NCI-H774 (cell line): ENCODE measurements at places on chromosomes 11 and 22.

DNA sequence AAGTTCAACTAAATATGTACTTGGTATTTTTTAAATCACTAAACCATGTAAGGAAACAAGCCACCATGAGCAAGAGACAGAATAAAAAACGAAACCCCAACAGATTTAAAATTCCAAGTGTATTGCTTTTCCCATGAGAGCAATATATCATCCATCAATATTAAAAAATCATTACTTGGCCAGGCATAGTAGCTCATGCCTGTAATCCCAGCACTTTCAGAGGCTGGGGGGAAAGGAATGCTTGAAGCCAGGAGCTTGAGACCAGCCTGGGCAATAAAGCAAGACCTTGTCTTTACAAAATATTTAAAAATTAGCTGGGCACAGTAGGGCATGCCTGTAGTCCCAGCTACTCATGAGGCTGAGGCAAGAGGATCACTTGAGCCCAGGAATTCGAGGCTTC, 190.8 kb downstream of the TTC28 start:
- no peak for DNase-seq

DNA sequence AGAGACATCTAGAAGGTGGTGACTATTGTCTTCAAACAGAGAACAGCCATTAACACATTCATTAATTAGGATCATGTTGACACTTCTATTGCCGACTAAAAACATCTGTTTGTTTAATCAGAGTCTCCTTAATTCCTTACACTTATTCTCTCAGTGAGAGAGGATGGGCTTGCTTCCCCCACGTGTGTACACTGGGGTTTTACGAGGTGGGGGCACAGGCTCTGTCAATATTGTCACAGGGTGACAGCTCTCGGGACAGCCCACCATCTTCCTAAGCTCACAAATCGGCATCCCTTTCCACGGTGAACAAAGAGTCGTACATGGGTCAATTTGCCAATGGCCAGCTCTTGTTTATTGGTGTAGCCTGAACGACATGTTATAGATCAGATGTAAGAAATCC, 413.2 kb downstream of the MIAT start:
- DNase-seq = no peak

GRCh38 chr11:128506999-128507611, 80.3 kb downstream of the ETS1 start:
- DNase-seq = peak; percentile 74

- DNase-seq = peak; percentile 32
Observed at GRCh38 chr22:42673898-42674401, 24.8 kb upstream of the CYB5R3 start.

- DNase-seq = no peak
Observed at GRCh38 chr11:110968348-110969062, 256.3 kb upstream of the ARHGAP20 start.

- no peak for DNase-seq
Observed at GRCh38 chr11:133991101-133991500, 34.3 kb upstream of the IGSF9B start.

- DNase-seq = no peak
Observed at GRCh38 chr11:8709002-8709672, 26.5 kb downstream of the RPL27A start.

- no peak for DNase-seq
Observed at GRCh38 chr22:20117633-20118299, 740 bp upstream of the TRMT2A start.

GRCh38 chr11:26025676-26026075, 306.3 kb upstream of the ANO3 start:
- DNase-seq = no peak

- peak; percentile 73 for DNase-seq
Observed at GRCh38 chr11:57638005-57638781, 11.5 kb downstream of the YPEL4 start.

DNA sequence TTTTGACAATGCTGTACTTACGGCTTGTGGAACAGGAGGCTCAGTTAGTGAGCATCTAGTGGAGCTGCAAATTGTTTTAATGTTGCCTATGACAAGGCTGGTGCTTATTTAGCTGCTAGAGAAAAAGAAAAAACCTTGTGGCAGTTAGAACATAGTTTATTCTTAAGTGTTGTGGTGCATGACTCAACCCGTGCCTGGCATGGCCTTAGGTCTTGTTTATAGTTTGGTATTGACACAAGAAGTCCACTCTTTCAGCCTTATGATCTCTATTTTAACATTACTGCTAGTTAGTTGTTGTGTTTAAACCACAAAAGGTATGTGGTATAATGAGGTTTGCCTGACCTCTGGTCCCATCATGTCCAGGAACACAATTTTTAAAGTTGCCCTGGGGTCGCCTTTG, 744.6 kb downstream of the FAM181B start:
- DNase-seq = no peak

- DNase-seq = no peak
Observed at GRCh38 chr11:129435499-129436245, 60.0 kb downstream of the BARX2 start.

DNA sequence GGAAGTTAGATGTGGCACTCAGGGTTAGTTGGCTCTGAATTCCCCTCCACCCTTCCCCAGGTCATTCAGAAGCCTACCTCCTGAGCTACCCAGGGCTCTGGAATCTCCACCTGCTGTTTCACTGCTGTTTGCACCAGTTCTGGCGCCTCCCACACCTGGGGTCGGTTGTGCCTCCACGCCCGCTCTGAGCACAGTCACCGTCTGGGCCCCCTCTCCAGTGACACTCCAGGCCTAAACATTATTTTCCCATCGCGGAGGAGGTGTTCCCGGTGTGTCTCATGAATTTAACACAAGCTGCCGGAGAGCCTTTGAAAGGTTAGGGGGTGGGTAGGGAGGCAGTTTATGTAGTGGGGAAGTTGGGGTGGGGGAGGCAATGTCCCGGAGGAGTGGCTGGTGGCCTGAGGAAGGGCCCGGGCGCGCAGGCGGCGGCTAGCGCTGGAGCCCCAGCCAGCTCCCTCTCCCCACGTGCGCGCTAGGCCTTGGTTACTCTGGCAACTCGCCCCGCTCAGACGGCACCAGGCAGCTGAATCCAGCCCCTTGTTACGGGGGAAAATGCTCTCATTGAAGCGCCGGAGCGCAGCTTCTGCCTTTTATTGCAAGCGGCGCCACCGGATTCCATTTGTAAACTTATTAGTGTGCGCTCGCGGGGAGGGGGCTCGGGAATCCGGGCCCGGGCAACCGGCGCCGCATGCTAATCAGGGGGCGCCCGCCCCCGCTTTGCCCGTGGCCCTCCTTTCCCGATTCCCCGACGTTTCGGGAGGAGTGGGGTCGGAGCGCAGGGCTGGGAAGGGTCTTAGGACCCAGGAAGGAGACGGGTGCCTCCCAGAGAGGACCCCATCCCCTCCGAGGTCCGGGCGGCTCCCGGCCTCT, 52.4 kb downstream of the GRIK4 start:
- DNase-seq = no peak

DNA sequence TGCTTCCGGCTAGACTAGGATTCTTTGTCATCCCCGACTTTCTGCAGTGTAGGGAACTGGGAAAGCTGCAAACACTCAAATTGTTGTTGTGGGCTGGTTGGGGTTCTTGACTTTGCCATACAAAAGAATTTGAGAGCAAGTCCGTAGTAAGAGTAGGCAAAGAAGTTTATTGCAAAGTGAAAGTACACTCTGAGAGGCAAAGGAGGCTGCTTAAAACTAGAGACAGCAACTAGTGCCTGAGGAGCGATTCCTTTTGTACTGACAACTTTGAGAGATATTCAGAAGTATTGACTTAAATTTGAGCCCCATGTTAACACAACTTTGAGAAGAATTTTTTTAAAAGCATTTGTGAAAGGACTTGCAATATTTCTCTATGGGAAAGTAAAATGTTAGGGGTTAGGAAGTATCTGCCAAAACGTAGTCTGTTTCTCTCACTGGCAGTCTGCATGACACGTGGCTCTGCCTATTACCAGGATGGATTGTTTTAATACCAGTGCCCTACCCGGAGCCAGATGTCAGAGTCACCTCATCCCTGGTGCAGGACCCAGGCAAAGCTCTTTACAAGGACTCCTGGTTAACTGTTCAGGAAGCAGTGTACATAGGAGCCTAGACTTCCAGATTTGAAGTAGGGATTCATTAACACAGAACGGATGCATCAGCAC, 85.0 kb upstream of the CLPB start:
- DNase-seq = no peak

DNA sequence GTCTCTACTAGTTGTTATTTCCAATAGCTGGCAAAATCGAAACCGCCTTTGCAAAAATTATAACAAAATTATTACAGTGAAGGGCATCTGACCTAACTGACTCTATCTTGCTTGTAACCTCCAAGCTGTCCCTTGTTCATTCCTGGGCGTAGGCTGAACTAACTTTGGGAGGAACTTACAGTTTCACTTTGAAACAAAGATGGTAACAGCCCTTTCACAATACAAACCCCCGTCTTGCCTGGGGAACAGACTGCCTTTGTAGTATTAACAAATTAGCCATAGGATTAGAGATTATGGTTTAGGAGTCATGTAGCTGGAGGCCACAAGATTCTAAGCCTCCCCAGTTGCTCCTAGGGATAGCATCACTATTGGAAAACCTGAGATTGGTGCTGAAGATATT, 131.6 kb upstream of the HSD17B12 start:
- DNase-seq = no peak

DNA sequence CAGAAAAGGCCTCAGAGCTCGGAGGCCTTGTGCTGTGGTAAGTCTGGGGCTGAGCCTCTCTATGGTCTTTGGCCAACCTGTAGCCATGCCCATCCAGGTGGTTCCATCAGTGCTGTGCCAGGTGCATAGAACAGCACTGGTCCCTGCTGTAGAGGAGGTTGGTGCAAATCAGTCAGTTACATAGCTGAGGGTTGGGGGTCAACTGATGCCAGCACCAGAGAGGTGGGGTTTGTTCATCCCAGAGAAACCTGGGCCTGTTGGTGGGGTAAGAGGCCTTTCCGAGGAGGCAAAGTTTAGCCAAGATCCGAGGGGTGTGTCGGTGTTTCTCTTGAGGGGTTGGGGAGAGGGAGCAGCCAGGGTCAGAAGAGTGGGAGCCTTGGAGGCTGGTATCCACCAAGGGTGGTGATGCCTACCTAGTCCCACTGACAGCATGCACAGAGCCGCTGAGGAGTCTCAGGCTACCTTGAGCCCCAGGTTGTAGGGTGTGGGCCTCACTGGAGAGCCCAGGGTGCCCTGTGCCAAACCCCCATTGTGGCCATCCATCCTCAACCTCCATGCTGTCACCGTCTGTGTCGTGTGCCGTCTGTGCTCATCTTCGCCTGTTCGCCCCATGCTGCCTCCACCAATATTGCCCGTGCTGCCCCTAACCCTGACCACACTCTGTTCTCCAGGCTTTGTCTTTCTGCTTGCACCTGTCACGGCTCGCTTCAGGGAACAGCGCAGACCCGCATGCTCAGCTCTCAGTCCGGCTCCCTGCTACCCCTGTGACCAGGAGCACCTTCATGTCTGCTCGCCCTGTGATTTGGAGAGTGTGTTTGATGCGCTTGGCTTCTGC, 78.7 kb upstream of the SUSD2 start:
- DNase-seq = no peak

- DNase-seq = no peak
Observed at GRCh38 chr11:115469361-115469760, 34.9 kb downstream of the CADM1 start.

DNA sequence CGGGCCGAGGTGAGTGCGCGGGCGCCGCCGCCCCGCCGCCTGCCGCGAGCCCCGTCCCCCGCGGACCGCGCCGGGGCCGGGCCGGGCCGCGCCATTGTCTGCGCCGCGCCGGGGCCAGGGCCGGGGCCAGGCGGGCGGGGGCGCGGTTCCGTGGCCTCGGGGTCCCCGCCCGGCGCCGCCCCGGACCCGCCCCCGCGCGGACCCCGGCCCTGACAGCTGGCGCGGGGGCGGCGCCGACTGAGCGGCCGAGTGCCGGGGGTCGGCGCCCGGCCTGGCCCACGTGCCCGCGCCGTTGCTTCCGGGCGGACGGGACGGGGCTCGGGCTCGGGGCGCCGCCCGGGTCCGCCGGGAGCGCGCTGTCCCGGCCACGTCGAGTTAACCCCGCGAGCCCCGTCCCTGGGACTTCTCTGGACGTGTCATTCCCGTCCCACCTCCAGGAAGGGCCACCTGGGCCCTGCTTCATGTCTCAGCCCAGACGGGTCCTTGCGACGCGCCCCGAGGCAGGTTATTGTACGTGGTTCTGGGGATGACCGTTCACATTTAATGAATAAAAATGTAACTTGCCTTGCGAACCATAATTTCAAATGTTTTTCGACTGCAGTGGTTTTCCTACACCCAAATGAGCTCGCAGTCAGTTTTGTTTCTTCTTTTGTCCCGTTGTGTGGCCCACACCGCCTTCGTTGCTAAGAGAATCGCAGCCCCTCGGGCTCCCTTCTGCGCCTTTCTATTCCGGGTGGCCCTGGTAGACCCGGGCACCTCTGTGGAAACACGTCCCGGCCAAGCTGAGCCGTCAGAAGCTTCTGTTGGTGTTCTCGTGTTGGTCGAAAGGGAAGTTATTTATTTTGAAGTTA, 562 bp downstream of the ZBED4 start:
- DNase-seq = no peak

DNA sequence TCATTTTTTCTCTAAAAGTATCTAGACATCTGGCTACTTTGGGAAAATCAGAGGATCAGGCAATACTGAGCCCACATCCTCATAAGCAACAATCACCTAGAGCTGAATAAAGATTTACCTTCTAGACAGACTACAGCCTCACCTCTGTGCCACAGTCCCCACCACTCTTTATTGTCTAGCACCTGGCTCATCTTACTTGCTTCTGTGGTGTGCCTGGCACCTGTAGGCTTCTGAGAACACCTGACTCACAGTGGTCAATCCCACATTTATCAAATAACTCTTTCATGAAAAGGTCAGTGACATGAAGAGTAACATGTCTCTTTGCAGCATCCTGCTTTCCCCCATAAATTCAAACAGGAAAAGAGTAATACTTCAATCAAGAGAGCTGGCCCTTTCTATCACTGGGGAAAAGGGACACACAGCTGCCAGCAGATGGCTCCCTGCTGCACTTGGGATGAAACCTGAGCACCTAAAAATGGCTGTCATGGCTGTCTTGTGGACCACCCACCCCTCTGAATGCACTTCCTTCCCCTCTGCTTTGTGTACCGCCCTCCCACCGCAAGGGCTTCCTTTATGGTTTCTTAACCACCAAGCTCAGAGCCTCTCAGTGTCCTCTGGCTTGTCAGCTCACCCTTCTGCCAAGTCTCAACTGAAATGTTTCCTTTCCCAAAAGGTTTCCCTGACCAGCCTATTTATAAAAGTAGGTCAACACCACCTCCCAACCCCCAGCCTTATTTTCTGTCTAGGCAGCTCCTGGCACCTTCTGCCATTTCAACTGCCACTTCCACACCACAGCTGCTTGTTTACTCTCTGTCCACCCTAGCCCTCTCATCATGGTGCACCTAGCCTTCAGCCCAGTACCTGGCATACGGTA, 9.3 kb downstream of the TFIP11 start:
- DNase-seq = no peak

GRCh38 chr11:11848891-11849746, 7.3 kb downstream of the USP47 start:
- DNase-seq = peak; percentile 4
